ENCODE measurements at places on chromosomes 16 and 17. TPM values are rescaled to one million over a fixed set of nuclear protein-coding genes. Genes with fewer than 3 reads are reported as not detected.

Gene ARL4D
- total RNA-seq: 27.0 TPM

Gene SEZ6L2
- total RNA-seq: 4.1 TPM

Gene EVPL
- total RNA-seq: under 0.01 TPM

Gene CES2
- total RNA-seq: 26.3 TPM

Gene TK1
- 50.9 TPM for total RNA-seq

Gene PRSS27
- 0.58 TPM for total RNA-seq

Gene HSF4
- 50.4 TPM for total RNA-seq

Gene SLFN14
- not detected for total RNA-seq

Gene FOXF1
- 39.0 TPM for total RNA-seq

Gene AATK
- 0.66 TPM for total RNA-seq

Gene KRT23
- total RNA-seq: 0.17 TPM

Gene TMC8
- total RNA-seq: not detected

Gene STH
- not detected for total RNA-seq

Gene IL34
- total RNA-seq: 4.5 TPM
